ENCODE measurements at places on chromosomes 4 and X.

DNA sequence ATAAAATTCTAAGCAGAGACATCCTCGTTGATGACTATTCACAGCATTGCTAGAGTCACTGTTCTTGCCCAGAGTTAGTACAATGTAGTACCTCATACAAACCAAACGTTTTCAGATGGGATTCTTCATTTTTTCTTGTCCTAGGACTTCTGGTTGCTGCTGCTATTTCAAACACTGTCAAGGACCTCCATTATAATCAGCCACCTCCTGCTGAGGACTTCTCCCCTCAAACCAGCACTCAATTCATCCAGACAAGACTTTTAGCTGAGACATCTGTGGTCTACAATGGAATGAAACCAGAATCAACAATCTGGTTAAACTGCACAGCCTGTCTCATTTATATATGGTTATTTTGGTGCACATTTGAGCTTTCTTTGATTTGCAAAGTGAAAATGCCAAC is 1008.8 kb downstream of the STPG2 start:
- DNase-seq = no peak

- DNase-seq = no peak
Observed at GRCh38 chr4:24999392-25000089, 31.2 kb downstream of the LGI2 start.

DNA sequence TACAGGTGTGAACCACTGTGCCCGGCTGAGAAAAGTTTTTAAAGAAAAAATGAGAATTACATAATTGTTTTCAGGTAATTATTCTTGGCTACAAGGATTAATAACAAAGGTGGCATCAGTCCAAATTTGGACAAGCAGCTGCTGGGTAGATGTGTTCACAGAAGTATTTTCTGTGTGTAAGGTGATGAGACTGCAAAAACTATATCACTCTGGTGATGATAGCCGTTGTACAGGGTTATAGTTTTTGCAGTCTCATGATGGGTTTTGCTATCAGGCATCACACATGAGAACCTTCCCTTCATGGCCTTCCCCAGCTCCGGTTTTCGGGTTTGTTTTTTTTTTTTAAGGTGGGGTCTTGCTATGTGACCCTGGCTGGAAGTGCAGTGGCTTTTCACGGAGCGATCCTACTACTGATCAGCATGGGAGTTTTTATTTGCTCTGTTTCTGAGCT is 5.1 kb upstream of the SLC10A3 start:
- no peak for DNase-seq

- DNase-seq = no peak
Observed at GRCh38 chrX:21691512-21692018, 33.4 kb upstream of the KLHL34 start.

DNA sequence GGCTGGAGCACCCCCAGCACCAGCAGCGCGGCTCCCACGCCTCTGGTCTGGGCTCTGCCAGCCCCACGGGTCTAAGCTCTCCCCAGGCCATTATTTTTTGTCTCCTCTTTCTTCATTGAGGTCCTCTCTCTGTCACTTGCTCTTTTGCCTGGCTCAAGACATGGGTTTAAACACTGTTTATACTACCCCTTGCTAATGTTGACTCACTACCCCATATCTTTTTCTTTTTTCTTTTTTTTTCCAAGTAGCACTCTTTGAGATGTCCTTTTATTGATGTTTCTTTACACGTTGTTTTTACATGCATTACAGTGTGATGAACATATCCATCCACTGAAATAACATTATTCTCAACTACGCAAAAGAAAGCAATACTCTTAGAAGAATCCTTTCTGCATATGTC is 1.7 kb upstream of the ERVMER34-1 start:
- no peak for DNase-seq

DNA sequence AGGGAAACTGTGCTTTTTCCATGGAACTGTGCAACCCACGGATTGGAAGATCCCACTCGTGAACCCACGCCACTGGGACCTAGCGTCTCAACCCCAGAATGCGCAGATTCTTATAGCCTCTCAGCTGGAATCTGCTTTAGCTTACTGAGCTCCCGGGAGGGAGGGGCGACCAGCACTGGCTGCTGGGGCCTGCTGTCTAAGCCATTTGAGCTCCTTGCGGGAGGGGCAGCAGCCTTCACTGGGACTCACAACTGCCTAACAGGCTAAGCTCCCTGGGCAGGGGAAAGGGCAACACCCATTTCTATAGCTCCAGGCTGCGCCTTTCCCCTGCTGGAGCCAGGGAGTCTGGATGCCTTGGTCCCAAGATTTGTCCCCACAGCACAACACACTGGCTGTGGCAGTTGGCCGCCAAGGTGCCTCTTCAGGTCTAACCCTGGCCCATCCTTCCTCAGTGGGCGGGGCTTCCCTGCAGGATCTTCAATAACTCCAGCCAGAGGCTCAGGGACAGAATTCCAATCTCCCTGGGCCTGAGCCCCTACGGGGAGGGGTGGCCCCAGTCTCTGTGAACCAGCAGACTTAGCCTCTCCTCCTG is 451.7 kb upstream of the PITX2 start:
- no peak for DNase-seq

DNA sequence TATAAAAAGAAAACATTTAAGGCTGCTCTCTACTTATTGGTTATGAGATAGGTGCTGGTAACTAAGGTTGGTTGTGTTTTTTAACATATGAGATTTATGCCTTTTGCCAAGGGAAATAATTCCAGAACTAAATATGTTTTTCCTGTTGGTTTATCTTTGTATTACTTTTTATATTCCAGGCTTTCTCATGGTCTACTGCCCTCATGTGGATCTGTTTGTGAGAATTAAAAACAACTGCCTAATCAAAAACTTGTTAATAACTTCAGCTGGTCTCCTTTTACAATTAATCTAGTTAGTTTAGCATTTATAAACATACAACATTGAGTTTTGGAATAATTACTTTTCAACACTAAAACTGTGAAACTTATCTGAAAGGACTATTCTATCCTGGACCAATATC is 1208.3 kb downstream of the ADGRL3 start:
- no peak for DNase-seq

- no peak for DNase-seq
Observed at GRCh38 chr4:3643518-3644433, 111.6 kb upstream of the LRPAP1 start.

- DNase-seq = no peak
Observed at GRCh38 chrX:22800360-22800759, 199.4 kb upstream of the DDX53 start.

DNA sequence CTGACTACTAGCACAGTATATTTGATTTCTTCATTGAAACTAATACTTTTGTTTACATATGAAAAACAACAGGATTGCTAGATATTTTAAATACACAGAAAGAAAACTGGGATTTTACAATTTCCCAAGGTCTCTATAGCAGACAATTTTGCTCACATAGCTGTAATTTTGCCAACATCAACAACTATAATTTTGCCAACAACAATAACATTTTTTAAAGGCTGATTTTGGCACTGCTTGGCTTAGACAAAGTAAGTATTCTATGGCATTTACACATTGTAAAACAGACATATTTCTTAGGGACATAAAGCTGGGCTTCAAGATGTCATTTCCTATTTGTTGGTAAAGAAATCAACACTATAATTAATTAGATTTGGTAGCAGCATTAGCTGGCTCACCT is 922.1 kb downstream of the RAB28 start:
- DNase-seq = no peak

DNA sequence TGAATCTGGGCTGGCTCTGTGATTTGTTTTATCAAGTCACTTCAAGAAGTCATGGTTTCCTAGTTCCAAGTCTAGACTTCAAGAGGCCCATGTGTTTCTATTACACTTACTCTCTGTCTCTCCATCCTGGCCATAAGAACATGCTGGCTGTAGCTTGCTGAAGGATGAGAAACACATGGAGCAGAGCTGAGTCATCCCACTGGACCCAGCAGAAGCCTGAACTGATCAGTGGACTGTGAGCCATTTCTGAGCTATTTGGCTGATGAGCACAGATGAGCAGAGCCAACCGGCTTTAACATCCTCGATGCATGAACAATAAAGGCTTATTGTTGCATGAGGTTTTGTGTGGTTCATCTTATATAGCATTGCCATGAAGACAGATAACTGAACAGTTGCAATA is 290.6 kb upstream of the BOD1L1 start:
- DNase-seq = no peak

GRCh38 chrX:47992095-47992380 is 11.8 kb downstream of the ZNF182 start:
- no peak for DNase-seq

DNA sequence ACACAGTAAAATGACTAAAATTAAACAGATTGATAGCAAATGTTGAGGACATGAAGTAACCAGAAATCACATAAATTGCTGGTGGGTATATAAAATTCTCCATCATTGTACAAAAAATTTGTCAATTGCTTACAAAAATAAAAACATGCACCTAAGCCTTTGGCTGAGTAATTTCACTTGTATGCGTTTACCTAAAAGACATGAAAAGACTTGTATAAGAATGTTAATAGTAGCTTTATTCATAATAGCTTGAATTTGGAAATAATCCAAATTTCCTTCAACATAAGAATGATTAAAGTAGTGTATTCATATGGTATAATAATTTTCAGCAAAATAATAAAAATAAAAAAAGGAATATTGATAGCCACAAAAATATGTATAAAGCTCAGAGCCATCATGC is 37.7 kb downstream of the PDHA2 start:
- no peak for DNase-seq

- DNase-seq = no peak
Observed at GRCh38 chr4:141511055-141511454, 125.3 kb upstream of the IL15 start.

DNA sequence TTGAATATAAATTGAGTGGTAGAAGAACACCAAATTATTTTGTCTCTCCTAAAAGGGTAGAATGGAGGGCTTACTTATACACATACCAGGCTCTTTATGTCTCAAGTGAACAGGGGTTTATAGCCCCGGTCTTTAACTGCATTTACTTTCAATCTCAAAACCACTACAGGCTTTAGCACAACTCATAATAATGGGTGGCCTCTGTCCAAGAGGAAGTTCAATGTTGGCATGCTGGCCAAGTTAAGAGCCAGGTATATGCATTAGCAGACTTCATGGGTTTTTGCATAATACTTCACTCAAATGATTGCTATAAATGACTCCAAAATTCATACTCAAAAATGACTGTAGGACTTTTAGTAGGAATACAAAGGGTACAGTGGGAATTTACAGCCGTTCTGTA is 118.5 kb upstream of the OTUD4 start:
- no peak for DNase-seq

- no peak for DNase-seq
Observed at GRCh38 chr4:82645936-82646565, 84.3 kb upstream of the TMEM150C start.

GRCh38 chrX:53290441-53291041 is 9.2 kb upstream of the IQSEC2 start:
- DNase-seq = no peak

DNA sequence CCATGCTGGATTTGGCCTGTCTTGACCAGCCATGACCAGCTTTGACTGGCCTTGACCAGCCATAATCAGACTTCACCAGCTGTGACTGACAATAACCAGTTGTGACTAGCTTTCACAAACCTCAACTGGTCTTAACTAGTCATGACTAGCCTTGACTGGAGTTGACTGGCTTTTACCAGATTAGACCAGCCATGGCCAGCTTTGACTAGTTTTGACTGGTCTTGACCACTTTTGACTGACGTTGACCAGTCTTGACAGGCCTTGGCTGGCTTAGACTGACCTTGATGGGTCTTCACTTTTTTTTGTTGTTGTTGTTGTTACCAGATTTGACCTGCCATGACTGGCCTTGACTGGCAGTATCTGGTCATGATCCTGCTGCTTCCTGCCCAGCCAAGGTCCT is 67.4 kb downstream of the RLIM start:
- no peak for DNase-seq

DNA sequence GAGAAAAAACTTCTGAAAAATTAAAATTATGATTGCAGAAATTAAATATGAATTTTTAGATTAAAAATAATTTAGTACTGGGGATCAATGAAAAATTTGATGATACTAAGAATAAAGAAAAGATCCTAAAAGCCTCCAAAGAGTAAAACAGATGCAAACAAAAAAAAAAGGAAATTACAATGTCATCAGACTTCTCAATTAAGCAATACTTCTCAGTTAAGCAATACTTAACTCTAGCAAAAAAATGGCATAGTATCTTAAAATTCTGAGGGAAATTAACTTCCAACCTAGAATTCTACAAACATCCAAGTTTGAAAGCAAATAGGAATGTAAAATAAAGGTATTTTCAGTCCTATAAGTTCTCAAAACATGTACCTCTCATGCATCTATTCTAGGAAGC is 141.2 kb upstream of the INTU start:
- no peak for DNase-seq

DNA sequence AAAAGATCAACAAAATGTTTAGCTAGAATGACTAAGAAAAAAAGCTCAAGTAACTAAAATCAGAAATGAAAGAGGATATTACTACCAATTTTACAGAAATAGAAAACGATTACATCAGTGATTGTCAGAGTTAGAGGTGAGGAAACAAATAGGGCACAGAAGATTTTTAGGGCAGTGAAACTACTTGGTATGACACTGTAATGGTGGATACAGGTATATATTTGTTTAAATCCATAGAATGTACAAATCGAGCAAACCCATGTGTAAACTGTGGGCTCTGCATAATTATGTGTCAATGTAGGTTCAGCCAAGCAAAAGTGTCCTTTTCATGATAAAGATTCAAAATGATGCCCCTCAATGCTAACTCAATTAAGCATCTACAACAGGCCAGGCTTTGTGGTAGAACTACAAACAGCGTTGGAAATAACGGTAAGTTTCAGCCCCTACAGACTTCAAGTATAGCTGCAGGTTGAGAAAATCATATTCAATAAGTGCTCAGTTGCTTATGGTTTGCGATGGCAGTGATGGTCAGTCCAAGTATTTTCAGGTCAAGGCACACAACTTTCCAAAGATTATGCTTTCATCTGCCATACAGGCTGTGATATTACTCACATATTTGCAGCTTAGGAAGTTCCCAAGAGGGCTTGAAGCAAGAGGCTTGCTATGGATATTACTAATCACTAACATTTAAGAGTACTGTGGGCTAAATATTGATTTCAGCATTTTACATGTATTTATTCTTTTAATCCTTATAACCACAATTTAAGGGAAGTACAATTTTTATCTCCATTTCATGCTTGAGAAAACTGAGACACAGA is 158.6 kb downstream of the TET2 start:
- DNase-seq = no peak

DNA sequence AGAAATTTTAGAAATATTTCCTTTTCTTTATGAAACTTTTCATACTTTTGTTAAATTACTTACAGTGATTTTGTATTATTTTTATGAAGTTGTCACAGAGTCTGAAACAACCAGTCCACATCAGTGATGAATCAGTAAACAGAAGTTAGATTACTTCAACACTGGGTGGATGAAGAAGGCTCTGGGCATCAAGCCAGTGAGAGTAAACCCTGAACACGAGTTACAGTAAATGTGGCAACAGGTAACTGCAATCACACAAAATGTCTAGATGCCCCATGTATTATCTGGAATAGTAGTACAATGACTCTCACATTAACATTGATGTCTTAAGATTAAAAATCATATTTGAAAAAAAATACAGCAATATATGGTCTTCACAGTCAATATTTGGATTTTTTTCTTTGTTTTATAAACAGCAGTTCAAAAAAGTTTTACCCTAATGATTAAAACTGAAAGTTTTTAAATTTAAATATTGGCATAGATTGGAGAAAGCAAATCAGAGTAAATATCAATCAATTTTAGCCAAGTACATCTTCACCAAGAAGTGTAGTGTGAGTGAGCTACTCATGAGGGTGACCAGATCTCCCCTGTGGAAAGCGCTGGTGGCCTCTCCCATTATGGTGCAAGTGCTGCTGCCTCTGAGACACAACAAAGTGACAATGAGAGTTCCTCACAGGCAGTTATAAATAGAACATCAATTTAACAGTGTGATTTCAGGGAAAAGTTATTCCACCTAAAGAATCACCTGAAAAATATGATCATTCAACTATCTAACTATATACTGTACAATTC is 63.2 kb upstream of the UGT2B7 start:
- no peak for DNase-seq
